ENCODE measurements at places on chromosomes 2 and 18.

DNA sequence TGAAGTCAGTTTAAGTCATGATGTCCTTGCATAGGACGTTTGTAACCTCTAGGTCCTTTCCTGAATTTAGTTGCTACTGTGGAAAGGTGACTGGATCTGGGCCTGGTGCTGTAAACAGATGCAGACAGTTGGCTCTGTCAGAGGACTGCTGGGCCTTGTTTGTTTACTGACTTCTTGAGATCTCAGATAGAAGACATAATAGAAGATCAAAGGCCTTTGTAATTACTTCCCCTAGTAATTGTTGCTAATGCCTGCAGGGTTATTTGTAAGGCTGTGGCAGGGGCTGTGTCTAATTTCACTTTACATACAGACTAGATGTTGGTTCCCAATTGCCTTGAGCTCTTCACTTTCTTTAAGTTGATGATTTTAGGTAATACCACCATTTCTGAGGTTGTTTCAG, 42.5 kb downstream of the LYPD6B start:
- DNase-seq, result no peak

DNA sequence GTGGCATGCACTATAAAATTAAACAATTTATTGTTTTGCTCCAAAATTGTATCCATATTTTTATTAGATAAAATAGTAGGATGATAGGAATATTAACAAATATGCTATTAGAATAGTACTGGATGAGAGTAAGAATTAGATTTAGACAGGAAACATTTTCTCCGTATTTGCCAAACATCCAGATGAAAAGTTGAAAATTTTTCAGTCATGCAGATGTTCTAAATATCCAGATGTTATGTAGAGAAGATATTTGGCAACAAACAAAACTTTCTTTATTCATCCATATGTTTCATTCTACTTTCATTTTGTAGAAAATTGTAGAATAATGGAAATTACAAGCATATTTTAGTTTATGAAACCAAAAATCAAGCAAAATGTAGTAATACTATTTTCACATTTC, 45.2 kb upstream of the NEUROD1 start:
- no peak for DNase-seq

DNA sequence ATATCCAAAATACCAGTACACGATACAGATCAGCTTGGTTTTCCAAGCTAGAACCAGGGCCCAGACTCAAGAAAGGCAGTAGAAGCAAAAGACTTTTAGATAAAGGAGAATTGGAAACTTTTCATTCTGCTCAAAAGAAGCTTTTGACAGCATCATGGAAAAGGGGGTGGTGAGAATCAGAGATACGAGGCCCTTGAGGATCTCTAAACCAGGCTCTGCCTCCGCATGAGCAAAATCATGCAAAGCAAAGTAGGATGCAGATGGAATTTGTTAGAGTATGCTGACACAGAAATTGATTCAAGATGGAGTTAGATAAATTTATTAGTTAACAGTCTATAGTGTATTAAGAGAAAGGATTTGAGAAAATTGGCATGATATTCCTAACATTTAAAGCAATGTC, 39.8 kb downstream of the FAM98A start:
- DNase-seq, result no peak

DNA sequence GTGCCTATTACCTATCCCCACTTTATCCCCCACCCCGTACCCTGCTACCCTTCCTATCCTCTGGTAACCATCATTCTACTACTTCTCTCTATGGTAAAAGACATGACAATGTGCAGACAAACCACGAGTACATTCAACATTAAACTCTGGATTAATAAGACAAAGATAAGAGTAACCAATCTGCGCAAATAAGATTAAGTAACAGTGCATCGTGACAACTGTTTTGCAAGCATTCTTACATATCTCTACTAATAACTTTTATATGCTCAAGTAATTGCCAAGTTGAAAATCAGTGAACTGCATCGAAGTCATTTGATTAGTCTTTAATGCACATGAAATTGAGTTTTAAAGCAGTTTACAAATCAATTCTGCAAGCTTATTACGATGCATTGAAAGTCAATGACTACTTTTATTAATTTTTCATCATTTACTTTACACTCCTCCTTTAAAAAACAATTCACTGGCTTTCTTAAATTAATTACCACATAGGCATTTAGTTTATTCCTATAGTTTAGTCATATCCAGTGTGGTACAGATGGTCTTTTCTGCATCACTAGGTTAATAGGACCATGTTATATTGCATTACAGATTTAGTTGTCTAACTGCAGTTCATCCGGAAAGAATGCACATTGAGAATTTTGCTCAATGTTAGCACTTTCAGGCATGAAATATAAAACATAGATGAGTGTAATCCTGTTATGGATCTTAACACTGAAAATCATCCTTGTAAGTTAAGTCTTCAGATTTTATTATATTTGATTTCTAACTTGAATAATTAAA, 178.1 kb downstream of the GCA start:
- DNase-seq, result no peak

DNA sequence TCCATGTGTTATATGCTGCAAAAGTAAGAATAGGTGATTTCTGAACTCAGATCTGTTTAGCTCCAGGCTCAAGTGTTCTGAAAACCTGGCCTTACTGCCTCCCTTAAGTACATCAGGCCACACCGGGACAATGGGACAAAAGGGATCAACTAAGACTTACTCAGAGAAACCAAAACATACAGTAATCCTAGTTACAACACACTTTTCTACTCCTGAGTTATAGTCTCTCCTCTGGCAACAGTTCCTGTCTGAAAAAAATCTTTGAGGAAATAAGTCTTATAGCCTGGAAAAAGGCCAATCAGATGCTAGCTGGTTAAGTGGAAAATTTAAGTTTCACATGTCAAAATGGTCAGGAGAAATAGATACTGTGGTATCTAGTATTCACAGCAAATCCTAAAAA, 5.6 kb downstream of the METTL5 start:
- DNase-seq, result no peak

All from activated T-cell treated with anti-CD3 and anti-CD28 coated beads for 24 hours (primary cell).